Forelimb muscle (tissue), 1 donor: ENCODE measurements at places on chromosomes 1 and 21.

DNA sequence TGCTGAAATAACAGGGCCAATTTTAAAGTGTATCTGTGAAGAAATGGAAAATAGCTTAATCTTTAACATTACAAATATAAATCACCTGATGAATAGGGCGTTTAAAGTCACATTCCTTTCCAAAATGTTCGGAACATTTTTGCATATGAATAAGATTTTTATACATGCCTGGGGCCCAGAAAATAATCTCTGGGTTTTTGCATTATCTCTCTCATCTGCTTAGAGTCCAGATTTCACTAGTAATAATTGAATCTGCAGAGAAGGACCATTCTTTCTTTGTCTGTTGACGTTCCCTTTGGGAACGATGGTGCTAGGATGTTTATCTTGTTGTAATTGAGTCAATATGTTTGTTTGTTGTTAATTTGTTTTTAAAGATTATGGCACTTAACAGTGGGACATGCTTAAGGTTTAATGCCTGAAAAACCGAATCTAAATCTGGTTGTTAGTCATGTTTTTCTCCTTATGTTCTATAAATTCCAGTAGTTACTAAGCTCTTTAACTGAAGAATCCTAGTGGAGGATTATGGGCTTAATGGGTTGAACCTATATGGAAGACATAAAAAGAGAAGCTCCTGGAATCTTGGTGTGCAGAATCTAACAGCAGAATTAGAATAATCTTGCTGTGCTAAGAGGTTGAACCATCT lies 140.6 kb downstream of the VPS13D start:
- DNase-seq, result no peak

DNA sequence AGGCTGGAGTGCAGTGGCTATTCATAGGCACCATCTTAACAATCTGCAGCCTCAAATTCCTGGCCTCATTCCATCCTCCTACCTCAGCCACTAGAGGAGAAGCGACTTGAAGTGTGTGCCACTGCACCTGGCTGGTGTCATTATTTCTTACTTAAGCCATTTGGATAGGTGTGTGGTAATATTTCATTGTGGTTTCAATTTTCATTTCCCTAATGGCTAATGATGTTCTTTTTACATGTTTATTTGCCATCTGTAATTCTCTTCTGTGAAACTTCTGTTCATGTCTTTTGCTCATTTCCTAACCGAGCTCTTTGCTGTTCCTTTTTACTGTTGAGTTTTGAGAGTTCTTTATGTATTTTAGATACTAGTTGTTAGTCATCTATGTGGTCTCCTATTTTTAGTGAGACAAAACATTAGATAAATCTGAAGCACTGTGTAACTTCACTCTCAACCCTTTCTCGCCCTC lies 66.8 kb downstream of the SLC27A3 start:
- no peak for DNase-seq

DNA sequence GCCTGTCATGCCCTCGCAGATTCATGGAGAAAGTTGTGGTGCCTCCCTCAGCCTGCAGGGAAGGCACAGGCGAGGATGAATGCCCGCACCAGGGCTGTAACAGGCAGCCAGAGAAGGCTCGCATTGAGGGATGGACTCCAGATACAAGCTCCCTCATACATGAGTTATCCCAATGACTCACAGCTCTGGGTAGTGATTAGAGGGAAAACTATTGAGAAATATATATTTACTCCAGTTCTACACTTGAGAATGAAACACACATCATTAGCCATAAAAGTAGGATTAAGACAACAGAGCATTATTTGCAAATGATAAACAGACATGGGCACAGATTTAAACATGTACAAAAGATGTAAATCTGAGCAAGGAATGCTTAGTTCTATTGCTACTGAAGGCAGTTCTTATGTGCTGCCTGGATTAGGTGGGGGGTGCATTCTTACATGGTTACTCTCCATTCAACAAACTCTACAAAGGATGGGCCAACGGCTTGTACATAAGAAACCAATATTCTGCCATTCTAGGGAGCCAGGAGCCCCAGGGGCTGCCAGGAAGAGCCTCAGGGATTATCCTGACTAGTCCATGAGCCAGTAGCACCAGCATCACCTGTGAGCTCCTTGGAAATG lies 97.9 kb downstream of the CSMD2 start:
- DNase-seq, result no peak

- no peak for DNase-seq
Observed at GRCh38 chr1:12279728-12280464, 50.1 kb downstream of the VPS13D start.

GRCh38 chr1:21491488-21492355 lies 17.5 kb upstream of the ALPL start:
- no peak for DNase-seq

- DNase-seq, result no peak
Observed at GRCh38 chr1:206992790-206993189, 22.5 kb upstream of the FCAMR start.
